ENCODE measurements at places on chromosomes 16 and 17.

DNA sequence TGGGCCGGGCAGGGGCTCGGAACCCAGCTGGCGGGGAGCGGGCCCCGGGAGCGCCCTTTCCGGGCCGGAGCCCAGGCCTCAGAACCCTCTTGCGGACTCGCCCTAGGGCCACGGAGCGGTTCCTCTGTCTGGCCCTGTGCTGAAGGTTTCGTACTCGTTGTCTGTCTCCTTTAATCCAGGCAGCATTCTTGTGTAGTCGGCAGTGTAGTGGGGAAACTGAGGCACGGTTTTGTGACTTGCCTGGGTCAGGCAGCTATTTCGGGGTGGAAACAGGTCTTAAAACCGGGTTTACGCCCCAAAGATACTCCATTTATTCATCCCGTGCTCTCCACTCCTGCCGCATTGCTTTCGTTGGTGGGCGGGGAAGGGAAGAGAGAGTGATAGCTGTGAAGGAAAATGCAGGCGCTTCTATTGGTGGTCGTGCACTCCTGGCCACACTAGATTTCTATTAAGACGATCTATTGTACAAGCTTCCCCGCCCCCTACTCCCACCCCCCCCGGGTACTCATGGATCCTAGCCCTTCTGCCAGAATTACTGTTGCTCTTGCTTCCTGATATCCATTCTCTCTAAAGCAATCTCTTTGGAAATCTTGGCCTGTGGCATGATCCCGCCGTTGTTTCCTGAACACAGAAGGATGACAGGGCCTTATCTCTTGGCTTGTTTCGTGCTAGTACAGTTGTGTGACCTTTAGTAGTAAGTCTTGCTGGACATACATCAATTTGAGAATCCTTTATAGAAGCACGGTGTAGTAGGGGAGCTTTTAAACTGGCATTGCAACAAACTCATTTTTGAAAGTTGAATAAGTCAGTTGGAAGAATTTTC, 751 bp downstream of the DCAF7 start:
- no peak for DNase-seq

DNA sequence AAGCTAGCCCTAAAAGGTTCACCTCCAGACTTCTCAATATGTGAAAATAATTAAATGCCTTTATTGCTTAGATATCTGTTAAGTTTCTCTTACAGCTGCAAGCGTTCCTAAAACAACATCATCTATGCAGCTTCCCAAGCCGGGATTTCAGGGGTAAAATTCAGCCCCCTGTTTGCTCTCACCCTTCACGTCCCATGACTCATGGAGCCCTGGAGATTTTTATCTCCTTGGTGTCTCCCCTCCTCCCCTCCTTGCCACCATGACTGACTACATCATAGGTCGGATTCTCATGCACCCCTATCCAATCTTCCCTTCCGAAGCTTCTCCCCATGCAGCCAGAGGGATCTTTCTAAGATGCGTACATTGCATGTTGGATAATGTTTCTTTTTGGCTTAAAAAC, 21.0 kb upstream of the CACNG4 start:
- DNase-seq: no peak

DNA sequence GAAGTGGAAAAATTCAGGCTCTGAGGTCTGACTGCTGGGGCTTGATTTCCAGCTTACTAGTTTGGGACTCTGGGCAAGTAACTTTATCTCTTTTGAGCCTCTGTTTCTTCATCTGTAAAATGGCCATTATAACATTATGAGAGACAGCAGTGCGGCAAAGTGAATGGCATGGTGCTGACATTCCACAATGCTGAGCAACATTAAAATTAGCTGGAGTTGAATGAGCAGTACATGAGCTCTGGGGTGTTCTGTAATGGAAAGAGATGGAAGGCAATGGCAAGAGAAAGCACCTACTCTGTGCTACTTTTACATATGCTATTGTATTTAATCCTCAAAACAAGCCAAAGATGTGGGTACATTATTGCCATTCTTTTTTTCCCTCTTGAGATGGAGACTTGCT, 535.7 kb upstream of the CDH11 start:
- no peak for DNase-seq

GRCh38 chr17:48506246-48506645, 24.6 kb downstream of the HOXB1 start:
- DNase-seq: no peak

DNA sequence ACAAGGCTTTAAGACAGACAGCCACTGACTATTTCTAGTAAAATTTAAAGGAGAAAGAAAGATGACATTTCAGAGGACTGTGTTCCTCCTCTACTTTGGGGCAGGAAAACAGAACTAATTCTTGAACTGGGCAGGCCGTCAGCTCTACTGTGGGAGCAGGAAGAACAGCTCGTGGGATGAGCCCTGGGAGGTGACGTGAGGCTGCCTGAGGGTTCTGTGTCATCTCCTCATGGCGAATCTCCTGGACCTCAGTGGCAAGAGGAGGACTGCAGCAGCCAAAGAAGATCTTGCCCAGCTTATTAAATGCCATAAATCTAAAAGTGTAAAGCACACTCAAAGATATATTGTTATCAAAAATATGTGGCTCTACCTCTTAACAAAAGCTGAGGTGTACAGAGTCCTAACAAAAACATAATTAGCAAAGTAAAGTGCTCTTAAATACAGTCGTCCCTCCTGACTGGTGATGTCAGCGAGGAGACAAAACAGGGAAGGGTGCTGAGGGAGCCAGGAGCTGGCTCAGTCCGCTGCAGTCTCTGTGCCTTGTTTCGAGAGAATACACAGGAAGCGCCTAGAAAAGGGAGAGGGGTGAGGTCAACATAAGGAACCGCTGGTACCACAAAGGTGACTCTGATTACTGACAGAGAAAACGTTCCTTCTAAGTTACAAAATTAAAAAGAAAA, 58.0 kb downstream of the CREBBP start:
- DNase-seq: no peak

GRCh38 chr17:10316801-10317542, 55.8 kb downstream of the MYH13 start:
- no peak for DNase-seq

DNA sequence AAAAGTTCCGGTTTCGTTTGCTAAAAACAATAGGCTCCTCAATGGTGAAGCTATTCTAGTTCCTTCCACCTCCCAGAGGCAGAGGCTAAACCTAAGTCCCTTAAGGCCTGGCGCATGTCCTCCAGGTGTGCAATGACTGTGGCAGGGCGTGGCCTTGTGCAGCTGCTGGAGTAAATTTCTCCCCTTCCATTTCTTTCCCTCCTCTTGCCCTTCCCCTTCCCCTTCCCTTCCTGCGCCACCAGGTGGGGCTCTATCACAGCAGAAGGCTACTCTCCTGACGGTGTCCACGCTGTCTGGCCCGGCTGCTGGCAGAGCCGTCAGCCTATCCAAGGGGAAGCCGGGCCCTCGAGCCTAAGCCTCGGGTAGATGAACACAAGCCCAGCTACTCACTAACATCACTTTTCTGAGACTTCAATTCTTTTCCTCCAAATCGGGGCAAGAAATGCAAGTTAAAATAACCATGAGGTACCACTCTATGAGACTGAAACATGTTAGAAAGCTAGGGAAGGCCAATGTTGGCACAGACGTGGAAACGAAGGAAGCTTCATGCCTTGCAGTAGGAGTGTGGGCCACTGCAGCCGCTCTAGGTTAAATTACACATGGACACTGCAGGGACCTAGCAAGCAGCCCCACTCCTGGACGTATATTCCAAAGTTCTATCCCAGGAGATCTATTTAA, 34.4 kb downstream of the C16orf78 start:
- DNase-seq: peak; percentile 24

GRCh38 chr17:56269556-56270389, 116.5 kb downstream of the ANKFN1 start:
- no peak for DNase-seq

DNA sequence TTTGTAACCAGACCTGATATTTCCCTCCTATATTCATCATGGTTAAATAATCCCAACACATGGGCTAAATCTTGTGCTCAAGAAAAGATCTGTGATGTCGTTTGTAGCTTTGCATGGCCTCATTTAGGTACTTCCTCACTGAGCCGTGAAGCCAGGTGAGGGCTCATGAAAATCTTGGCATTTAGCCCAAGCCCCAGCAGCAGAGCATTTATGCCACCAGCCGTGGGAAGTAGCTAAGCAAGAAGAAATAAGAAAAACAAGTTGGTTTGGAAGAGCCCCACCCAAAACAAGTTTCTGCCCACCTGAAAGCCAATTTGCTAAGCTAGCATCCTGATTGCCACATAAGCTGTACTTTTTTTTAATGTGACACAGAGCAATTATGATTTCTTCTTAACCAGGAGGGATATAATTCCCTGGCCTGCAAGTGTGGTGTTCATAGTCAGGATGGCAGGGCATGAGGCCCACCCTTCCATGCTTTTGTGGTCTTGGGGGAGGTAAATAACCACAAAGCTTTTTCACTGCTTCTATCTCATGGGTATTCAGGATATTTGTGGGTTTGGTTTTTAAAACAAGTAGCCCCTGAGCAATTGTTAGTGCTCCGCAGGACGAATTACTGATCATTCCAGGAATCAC, 10.5 kb downstream of the TMIGD1 start:
- DNase-seq: peak; percentile 43

GRCh38 chr16:82784573-82784968, 157.8 kb downstream of the CDH13 start:
- no peak for DNase-seq

DNA sequence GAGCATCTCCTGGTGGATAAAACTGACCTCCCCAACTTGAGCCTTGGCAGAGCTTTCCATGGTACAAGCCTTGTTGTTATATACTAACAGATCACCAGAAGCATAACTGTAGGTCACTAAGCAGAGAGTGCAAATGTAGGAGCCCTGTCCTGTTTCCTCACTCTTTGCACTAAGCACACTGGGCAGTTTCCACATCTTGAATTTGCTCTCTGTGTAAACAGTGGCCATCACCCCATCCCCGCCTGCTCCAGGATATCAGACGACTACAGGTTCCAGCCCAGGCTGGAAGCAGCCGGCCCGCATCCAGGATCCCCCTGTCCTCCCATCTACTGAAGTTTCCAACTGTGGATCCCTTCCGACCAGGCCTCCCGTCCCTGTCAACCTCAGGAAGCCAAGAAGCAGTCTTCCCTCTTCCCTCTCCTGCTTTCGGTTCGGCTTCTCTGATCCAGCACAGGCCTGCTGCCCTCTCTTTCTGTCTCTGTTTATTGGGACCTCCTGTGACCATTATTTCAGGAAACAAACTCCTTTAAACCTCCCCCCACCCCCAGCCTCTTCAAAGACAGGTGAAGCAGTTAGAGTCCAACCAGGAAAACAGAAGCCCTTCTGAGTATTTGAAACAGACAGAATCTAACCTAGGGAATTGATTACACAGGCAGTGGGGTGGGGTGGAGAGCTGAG, 22.6 kb upstream of the CACNG4 start:
- no peak for DNase-seq

DNA sequence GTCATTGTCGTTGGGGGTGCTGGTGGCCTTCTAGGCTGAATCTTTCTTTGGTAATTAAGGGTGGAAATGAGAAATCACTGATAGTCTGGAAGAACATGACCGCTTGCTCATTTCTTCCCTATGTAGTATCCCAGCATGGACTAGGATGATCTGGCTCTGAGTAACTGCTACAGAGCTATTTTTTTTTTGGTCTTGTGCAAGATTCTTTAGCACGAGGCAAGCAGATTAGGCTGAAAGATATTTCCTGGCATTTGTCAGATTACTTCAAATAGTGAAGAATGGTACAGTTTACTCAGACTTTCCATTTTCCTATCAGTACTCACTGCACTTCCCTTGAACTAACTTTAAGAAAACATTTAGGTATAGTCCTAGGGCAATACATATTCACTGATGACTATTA, 89.0 kb downstream of the SYCE1L start:
- DNase-seq: no peak

GRCh38 chr17:80086081-80086480, 15.3 kb upstream of the GAA start:
- no peak for DNase-seq

GRCh38 chr17:83149761-83150251, 70.4 kb downstream of the METRNL start:
- no peak for DNase-seq

- DNase-seq: no peak
Measured at GRCh38 chr16:88487920-88488851, 35.1 kb downstream of the ZFPM1 start.

DNA sequence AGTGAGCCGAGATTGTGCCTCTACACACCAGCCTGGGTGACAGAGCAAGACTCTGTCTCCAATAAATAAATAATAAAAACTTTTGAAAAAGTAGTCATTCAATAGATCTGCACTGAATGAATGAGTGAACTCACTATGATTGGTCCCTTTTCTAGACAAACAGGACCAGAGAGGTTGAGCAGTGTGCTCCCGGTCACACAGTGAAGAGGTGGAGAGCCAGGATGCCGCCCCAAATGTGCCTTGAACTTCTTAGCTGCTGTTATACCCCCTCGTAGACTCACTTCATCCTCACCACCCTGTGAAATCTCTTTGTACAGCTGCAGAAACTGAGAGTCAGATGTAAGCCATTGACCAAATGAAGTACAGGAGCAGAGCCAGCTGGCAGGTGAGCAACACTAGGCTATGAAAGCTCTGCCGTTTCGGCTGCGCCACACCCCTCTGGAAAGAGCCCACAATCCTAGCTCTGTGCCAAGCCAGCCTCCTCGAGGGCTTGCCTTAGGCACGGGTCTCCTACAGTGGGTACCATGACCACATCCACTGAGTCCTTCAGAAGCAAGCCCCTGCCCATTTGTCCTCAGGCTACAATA, 7.8 kb upstream of the KIAA0513 start:
- DNase-seq: no peak

- no peak for DNase-seq
Measured at GRCh38 chr17:10513299-10514067, 4.9 kb downstream of the MYH1 start.

DNA sequence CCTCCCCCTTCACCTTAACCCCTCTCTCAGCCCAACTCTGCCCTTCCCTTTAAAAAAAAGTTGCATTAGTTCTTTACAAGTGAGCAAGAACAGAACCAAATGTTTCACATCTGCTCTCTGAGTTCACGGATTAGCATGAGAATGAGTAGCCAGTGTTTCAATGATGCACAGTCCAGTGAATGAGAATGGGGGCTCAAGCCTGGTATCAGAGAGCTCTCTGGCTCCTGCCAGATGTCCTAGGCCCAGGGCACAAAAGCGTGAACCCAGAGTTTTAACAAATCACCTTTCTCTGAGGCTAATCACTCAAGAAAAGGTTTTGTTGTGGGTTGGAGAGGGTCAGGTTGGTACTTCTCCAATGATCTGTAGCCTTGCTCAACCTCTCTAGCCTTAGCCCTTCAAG, 41.5 kb upstream of the HS3ST3A1 start:
- no peak for DNase-seq

- no peak for DNase-seq
Measured at GRCh38 chr16:1053121-1053521, 19.4 kb upstream of the SSTR5 start.

- no peak for DNase-seq
Measured at GRCh38 chr17:1375615-1376014, 24.4 kb downstream of the YWHAE start.

DNA sequence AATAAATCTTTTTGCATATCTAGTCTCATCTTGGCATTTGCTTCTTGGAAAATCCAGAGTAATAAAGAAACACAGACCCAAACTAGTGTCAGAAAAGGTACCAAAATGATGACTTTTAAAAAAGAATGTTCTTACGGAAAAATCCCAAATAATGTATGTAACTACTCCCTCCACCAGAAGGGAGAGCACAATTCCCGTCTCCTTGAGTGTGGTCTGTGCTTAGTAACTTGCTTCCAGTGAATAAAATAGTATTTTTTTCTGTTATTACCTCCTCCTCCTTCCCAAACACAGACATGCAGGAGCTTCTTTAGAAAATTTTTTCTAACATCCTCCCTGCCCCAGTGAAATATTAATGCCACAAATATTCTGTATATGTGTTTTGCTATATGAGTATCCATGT, 358.1 kb downstream of the ZFHX3 start:
- DNase-seq: no peak
